Fibroblast of skin of scalp (primary cell): ENCODE measurements at places on chromosomes 3 and 15.

GRCh38 chr3:175580318-175580717, 721.2 kb downstream of the NAALADL2 start:
- DNase-seq = no peak

- no peak for DNase-seq
Measured at GRCh38 chr15:25481208-25481859, 42.5 kb upstream of the UBE3A start.

- DNase-seq = no peak
Measured at GRCh38 chr3:197292083-197292646, 6.2 kb downstream of the DLG1 start.

- peak; percentile 13 for DNase-seq
Measured at GRCh38 chr3:161371441-161372320, at the start of gene SPTSSB. Gene SPTSSB, minus strand, starts transcription at chr3:161371517. Its CDS starts 25,194 bp downstream, at chr3:161346323.

DNA sequence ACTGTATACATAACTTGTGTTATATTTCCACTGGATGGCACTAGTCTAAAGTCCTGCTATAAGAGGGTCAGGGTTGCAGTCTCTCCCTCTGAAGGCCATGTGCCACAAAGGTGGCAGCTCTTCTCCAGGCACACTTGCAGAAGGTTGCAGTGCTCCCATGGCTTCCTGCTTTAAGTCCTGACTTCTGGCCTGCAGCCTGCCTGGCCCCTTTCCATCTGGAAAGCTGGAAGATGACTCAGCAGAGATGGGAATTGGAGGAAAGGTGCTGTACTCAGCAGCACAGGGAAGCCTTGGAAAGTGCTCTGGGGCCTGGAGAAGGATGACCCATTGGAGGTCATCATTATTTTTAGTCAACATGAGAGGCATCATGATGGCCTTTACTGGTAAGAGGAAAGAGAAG, 40.9 kb upstream of the MRPL3 start:
- peak; percentile 80 for DNase-seq

DNA sequence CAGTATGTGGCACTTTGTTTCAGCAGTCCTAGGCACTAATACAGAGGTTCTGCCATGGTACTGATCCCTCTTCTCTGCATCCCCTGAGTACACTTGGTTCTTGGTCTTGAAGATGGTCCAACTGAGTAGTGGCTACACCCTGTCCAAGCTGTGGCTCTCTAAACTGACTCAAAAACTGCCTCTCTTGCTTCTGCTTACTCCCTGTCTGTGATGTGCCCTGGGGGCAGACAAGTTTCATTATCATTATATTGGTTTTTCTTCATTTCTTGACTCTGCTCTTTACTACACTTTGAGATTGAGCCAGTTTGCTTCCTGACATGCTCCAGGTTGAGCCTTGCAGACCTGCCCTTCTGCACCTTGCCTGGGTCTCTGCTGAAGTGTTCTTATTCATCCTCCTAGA, 18.9 kb upstream of the ST3GAL6 start:
- no peak for DNase-seq

DNA sequence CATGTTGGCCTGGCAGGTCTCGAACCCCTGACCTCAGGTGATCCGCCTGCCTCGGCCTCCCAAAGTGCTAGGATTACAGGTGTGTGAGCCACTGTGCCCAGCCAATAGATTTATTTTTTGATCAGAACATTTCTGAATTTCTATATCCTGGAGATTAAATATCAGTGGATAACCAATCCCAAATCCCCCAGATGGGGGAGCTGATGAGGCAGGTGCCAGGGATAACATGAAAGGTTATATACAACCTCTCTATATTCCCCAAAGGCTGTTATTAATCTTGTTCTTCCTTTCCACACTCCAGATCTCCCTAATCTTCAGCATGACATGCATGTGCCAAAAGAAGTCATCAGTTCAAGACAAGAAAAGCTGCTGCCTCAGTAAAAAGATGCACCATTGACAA, 112.3 kb downstream of the WDR76 start:
- no peak for DNase-seq

GRCh38 chr3:11010426-11011165, 18.0 kb downstream of the SLC6A1 start:
- DNase-seq = no peak

DNA sequence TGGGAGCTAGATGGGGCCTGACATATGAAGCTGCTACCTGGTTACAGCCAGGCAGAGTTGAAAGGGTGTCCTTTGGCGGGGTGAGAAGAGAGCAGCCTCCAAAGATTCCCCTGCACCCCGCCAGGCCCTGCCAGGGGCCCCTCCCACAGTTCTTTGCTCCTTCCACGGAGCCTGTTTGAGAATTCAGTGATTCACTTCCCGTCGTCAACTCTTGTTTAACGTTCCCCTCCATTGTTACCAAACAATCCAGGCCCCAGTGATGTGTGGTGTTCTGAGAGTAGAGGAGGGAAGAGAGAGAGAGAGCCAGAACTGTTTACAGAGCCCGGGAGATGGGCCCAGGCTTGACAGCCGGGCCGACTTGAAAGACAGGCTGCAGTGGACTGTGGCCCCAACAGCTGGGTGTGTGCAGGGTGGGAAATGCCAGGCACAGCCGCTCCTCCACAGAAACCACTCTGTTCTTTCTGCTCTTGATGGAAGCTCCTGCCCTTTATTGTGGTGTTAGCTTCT, 81.5 kb downstream of the SMAD3 start:
- peak; percentile 80 for DNase-seq

DNA sequence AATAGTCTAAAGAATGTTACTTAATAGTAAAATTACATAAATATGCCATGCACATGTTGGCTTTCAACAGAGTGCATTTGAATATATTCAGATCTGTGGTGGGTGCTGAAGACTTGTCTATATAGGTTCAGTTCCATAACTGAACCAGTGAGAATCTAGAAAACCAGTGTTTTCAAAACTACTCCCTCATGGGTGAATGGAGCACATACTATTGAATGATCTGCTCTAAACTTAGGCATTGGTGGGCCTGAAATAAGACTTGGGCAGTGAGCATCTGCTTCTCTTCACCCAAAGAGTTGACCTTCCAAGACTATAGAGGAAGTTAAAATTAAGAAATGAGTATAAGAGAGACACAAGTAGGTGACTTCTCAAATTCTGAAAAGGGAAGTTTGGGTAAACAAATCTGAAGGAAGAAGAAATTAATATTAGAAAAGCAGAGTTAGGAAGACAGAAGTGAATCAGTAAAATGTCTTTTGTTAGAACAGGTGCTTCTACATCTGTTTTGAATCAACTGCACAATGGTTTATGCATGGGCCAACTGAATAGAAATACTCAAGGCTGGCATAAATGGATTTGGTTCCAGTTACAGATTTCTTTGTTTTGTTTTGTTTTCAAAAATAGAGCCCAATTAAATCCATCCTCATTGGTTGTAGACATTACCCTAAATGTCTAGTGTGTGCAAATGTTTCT, 19.3 kb downstream of the ALCAM start:
- DNase-seq = no peak

DNA sequence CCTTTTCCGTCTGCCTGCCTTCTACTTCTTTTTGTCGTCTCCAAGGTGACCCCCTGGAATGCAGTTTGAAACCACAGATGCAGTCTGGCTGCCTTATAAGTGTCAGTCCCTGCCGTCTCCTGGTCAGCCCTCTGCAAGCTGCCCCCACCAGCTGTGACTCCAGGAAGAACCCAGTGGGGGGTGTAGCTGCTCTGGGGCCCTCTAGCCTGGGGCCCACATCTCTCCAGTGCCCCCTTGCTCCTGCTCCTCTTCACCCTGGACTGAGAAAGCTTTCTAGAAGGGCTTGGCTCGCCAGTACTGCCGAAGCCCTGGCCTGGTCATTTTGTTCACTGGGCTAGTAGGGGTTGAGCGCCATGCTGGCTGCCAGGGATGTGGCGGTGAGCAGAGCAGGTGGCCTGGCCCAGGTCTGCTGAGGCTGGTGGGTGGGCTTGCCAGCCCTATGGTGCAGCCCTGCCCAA, 21.3 kb downstream of the SYNM start:
- DNase-seq = no peak

- DNase-seq = no peak
Measured at GRCh38 chr15:31268911-31269784, 57.5 kb upstream of the KLF13 start.

DNA sequence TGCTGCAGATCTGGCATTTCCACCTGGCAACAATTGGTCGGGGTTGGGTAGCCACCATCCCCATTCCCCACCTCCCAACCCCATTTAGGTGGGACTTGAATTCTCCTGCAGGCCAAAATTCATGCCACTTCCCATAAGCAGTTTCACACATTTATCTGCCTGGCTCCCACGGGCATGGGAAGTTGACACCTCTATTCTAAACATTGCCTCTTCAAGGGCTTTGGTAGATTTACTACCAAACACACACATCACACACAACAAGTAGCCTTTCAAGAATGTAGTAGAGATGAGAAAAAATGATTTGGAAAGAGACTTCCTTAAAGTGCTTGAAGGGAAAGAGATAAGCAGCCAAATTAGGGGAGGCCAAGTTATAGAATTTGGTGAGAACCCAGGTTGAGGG, 30.9 kb downstream of the ZBTB38 start:
- no peak for DNase-seq

DNA sequence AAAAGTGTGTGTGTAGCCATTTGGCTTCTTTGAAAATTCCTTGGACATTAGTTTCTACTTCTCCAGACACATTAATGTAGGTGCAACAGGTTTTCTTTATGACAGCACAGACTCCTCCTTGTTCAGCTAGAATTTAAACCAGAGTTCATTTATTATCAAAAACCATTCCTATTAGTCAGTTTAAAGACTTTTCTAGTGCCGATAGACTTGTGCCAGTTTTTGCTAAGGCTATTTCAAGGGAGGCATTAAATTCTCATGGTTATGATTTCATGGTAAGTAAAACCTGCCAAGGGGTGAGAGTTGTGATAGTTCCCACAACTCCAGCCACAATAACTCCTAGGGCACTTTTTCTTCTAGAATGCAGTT, 20.6 kb upstream of the SENP7 start:
- DNase-seq = no peak

DNA sequence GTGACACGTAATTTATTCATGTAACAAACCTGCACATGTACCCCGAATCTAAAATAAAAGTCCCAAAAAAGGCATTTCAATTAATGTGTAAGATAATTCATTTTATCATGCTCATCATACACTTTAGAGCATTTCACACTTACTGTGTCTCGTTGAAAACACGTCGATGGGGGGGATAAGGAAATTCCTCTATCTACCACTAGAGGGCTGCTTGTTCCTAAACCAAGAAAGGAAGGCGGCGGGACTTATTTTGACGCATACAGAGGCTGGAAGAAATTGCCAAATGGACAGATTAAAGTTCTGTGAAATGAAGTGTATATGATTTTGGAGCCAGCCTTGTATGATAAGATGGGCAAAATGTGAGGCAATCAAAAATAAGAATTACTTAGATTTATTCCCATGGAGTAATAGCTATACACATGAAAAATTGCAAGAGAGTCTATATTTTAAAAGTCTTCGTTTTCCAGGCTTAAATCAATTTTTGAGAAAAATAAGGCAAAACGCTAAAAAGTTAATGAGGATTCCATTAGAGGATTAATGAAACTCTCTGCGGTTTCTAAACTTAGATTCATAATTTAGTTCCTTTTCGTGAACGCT, 346.8 kb downstream of the CNTN3 start:
- DNase-seq = peak; percentile 65

GRCh38 chr3:65548848-65549625, 489.7 kb downstream of the MAGI1 start:
- no peak for DNase-seq

DNA sequence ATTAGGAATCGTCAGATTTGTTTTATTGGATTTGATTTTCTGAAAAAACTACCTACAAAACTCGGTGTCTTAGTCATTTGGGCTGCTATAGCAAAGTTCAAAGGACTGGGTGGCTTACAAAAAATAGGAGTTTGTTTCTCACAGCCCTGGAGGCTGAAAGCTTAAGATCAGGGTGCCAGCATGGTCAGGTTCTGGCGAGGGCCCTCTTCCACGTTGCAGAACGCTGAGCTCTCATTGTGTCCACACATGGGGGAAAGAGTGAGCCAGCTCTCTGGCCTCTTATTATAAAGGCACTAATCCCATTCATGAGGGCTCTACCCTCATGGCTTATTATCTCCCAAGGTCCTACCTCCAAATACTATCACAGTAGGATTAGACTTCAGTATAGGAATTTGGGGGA, 40.6 kb upstream of the MRPS22 start:
- no peak for DNase-seq

DNA sequence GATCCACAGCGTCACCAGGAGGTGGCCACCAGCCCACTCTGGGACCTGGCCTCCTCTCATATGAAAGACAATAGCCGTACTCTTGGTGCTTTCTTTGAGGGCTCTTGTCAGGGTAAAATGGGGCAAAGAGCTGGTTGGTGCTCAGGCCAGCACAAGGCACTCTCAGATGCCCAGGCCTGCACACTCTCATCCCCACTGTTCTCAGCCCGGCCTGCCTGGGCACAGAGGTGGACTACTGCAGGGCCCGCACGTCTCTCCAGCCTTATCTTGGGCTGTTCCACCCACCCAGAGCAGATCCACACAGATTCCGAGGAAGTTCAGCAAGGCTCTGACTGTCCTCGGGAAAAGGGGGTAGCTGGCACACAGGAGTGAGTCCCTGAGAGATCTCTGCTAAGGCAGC, 122.8 kb upstream of the PRR20G start:
- DNase-seq = no peak

DNA sequence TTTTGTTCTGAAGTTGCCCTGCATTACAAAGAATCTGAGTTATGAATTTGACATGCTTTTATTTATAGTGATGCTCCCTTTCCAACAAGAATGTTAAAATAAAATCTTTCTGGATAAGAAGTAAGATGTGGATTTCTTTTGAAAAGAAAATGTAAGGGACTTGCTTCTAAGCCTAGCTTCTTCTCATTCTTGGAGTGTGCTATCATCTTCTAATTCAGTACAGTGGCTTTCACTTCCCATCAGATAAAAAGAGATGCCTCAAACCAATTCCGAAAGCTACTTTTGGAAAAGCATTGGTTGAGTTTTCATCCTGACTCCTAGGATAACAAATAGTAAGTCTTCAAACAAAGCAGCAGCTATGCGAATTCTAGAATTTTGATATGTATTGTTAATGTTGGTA, 197.0 kb upstream of the ZPLD1 start:
- no peak for DNase-seq

- DNase-seq = peak; percentile 46
Measured at GRCh38 chr3:56467108-56467507, 1.2 kb downstream of the ERC2 start.

- DNase-seq = peak; percentile 89
Measured at GRCh38 chr3:11392014-11392859, 120.0 kb downstream of the ATG7 start.

DNA sequence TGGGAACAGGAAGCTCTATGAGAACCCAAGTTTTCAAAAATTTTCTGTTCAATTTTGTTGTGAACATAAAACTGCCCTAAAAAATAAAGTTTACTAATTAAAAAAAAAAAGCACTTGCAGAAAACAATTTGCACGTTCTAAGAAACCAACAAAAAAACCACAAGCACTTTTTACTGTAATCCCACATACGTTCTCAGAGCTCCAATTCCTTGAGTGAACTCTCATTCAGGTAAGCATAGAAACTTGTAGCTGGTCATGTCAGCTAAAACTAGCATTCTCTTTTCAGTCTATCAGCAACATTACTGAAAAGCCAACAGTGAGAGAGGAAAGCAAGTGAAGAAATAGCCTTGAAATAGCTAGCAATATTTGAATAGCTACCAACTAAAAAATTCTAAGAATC, 11.5 kb upstream of the TMF1 start:
- DNase-seq = no peak
